Ecto neural progenitor cell (in vitro differentiated cells): ENCODE measurements at places on chromosomes 13 and 19.

DNA sequence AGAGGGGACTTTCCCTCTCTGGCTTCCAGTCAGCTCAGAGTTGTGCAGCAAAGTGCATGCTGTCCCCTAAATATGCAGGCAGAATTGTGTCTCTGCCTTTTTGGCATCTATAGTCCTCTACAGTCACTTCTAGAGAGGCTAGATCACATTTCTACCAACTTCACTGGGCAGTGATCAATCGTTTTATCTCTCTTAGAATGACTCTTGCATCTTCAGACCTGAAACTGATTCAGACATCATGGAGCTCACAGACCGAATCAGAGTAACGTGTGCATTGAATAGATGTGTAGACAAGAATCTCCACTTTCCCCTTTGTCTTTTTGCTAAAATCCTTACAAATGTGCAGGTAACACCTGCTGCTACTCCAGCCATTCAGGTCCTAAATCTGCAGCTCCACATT is 6.2 kb downstream of the ZNF253 start:
- DNase-seq: no peak

DNA sequence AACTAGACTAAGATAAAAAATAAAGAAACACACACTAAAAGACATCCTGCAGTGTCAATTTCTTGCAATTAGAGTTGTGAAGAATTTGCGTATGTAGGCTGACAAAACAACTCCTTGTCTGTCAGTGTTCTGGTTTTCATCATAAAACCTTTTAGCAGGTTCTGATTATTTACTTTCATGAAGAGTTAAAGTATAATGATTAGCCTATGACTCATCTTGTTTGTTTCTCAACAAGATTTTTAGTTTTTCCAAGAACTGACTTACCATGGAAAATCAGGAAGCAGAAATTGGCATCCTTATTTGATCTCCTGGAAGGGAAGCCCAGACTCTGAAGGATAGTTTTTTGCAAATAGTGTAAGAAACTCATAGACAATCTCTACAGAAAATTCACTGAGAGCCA is 848.7 kb upstream of the PCDH9 start:
- no peak for DNase-seq

DNA sequence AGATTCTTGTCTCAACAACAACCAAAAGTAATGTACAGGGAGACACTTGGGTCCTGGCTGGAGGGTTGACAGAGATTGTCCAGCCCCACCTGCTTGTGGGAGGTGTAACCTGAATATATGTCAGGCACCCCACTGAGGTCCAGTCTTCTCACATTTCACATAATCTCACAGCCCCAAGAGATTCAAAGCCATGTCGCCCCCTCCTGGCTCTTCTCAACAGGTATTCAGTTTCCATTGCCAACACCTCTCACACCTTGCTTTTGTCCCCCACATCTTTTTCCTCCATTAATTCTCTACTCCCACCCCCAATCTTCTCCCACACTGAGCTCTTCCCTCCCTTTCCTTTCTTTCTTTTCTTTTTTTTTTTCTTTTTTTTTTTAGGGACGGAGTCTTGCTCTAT is 11.2 kb downstream of the UNC13A start:
- no peak for DNase-seq

- no peak for DNase-seq
Measured at GRCh38 chr19:11552666-11553372, 6.2 kb downstream of the ELOF1 start.

GRCh38 chr19:41844601-41845000 is at the start of gene LYPD4:
TSS of gene LYPD4 (minus strand) at chr19:41844683. CDS start at chr19:41839285, 5,398 bp downstream.
- no peak for DNase-seq

DNA sequence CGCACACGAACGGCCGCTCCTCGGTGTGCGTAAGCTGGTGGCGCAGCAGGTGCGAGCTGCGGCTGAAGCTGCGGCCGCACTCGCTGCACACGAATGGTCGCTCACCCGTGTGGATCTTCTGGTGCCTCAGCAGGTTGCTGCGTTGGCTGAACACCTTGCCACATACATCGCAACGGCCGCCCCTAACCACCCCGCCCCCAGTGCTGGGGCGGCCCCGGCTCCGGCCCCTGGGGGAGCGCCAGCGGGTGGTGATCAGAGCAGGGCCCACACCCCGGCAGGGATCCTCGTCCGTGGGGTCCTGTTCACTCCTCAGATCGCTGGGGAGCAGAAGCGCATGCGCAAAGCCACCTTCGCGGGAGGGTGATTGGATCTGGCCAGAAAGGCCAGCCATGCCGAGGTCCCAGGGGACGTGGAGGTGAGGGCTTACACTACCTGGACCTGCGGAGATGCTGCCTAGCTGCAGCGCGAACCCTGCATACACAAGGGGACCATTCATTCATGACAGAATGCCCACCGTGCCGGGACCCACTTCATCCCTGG is 4.7 kb upstream of the UBE2M start:
- DNase-seq: no peak

- no peak for DNase-seq
Measured at GRCh38 chr13:104477261-104477660, 1411.0 kb upstream of the SLC10A2 start.

DNA sequence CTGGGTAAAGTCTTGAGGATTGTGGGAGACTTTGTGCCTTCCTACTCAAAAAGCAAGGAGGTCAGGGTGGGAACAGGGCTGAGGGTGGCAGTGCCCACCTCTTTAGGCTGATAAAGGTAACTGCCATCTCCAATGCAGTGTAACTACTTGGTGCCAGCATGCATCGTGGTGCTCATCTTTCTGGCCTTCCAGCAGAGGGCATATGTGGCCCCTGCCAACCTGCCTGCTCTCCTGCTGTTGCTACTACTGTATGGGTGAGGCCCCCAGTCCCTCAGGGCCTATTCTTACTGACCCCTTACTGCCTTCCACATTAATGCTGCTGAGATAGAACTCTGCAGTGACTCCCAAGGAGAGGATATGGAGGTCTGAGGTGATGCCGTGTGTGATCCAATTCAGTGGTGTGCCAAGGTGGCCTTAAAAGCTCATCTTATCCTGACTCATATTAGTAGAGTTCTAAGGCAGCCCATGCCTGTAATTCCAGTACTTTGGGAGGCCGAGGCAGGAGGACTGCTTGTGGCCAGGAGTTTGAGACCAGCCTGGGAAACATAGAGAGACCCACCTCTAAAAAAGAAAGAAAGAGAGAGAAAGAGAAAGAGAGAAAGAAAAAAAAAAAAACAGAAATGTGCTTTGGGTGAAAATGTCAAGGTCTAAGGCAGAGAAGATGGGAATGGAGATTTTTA is 9.7 kb upstream of the ARHGAP45 start:
- DNase-seq: no peak

- no peak for DNase-seq
Measured at GRCh38 chr13:26664286-26664685, 96.3 kb downstream of the GPR12 start.

DNA sequence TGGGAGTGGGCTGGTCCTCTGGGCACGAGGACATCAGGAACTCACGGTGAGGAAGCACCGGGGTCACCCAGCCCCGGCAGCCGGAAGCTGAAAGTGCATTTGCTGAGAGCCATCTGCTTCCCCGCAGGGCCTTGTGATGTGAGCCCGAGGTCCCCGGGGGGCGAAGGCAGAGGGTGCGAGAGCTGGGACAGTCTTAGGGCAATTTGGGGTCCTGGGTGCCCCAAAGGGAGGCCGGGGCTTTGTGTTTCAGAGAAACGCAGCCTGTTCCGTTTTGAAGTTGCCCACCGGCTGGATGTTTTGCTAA is 4.8 kb downstream of the F2RL3 start:
- DNase-seq: no peak

GRCh38 chr13:100196375-100196774 is 107.5 kb downstream of the PCCA start:
- no peak for DNase-seq

DNA sequence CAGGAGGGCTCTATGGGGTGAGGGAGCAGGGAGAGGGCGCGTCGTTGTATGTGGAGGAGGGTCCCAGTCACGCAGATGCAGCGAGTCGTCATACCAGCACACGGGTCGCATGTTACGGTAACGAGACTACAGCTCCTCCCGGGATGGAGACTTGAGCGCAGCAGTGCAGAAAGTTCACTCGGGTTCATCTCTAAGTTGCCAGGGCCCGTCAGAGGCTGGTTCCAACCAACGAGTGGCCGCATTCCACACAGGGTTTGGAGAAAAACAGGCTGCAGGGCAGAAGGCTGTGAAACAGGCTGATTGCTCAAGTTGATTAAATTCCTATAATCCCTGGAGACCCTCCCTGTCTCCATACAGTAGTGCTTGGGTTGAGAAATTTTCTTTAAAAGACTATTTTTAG is 21.9 kb upstream of the TTYH1 start:
- no peak for DNase-seq

DNA sequence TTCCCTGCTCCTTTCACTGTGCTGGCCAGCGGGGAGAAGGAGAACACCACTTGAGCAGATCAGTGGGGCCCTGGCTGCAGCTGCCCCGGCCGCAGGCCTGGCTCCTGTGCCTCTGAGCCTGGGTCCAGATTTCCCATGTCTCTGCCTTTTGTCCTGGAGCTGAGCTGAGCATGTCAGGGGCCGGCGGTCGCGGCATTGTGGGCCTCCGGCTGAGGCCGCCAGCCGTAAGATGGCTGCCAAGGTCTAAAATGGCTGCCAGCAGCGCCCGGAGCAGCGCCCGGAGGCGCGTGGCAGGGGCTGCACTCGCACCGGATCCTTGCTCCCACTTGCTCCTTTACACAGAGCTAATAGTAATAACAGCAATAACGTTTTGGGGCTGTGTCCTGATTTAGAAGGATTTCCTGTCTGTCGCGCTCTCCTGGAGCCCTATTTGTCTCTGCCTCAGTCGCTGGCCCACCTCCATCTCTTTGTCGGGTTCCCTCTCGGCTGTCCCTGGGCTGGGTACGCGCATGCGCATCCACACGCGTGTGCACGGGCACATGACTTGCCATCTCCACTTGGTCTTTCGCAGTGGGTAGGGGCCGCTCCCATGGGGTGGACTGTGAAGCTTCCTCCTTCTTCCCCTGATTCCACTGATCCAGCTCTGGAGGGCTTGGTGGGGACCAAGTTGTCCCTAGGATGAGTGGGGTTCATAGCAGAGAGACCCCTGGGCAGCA is 32.1 kb downstream of the LYL1 start:
- DNase-seq: no peak

DNA sequence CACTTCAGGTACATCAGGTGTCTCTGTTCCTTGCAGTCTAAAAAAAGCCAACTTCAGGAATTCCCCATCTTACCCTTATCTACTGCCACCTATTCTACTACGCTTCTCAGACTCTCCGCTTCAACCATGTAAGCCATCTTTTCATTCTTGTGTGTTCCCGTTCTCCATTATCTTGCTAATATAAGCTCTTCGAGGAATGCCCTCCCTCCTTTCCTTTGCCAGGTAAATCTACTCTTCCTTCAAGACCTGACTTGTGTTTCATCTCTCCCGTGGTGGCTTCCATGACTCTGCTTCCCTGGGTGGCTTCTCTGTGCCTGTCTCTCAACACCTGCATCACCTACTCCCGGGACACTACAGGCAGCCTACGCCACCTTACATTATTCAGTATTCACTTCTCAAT is 42.3 kb upstream of the MEDAG start:
- DNase-seq: no peak

GRCh38 chr19:17881701-17882100 is 10.0 kb downstream of the SLC5A5 start:
- DNase-seq: no peak

- no peak for DNase-seq
Measured at GRCh38 chr19:16017138-16017490, 59.2 kb upstream of the TPM4 start.

DNA sequence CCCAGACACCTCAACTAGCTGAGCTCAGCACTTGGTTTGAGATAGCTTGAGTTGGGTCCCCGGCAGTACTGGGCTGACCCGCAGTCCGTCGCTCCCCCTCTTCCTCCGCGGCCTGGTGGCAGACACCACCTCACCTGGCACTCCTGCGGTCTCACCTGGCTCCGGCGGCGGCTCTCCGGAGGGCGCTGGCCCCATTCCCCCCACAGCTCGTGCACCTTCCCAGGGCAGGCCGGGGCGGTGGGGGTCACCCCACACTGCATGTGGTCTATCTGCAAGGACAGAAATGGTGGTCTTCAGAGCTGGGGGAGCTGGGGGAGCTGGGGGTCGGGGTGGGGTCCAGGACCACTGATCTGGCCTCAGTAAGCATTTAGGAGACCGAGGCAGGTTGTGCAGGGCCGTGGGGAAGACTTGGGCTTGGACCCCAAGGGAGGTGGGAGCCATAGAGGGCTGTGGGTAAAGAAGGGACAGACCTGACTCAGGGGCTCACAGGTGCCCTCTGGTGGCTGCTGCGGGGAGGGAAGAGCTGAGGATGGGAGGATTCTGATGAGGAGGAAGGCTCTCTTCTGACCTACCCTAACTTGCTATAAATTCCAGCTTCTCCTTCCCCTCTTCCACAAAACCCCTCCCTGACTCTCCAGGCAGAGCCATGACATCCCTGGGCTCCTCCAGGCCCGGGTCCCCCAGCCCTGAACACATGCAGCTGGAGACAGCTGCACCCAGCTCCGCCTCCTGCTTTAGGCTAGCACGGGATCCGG is 6.7 kb upstream of the PLIN4 start:
- DNase-seq: peak; percentile 68

GRCh38 chr13:50609011-50609410 is 234.5 kb downstream of the DLEU7 start:
- DNase-seq: no peak

DNA sequence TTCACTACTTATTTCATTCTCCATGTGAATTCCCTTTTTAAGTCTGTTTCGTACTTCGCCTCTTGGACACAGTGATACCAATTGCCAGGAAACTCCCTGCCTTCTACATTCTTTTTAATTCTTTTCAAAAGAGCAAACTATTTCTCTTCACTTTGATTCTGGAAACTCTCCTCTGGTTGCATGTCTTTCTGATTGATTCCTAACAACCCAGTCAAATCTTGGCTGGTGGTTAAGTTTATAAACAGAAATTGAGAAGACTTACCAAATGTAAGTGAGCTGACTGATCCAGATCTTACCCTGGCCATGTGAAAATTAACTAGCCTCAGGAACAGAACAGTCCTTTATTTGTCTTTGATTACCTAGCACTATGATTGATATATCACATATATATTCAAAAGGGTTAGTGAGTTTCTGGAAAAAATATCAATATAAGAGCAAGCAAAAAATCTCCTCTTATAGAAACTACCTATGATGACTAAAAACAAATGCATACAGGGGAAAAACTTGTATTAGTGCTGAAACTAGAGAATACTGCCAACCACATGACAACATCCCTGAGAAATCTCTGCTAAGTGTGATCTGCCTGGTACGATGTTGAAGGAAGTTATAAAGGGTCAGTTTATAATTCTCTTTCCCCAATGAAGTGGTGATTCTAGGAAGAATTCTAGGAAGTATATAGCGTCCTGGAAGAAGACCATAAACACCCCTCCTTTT is 152.6 kb upstream of the HTR2A start:
- no peak for DNase-seq

- no peak for DNase-seq
Measured at GRCh38 chr19:45418802-45419201, 4.9 kb downstream of the ERCC1 start.

GRCh38 chr19:17348700-17349099 is 11.3 kb downstream of the GTPBP3 start:
- DNase-seq: peak; percentile 63
